CD4-positive, alpha-beta T cell treated with Interleukin-2 at 100 ng/mL for 4 hours (primary cell): ENCODE measurements at places on chromosomes 16 and 17.

DNA sequence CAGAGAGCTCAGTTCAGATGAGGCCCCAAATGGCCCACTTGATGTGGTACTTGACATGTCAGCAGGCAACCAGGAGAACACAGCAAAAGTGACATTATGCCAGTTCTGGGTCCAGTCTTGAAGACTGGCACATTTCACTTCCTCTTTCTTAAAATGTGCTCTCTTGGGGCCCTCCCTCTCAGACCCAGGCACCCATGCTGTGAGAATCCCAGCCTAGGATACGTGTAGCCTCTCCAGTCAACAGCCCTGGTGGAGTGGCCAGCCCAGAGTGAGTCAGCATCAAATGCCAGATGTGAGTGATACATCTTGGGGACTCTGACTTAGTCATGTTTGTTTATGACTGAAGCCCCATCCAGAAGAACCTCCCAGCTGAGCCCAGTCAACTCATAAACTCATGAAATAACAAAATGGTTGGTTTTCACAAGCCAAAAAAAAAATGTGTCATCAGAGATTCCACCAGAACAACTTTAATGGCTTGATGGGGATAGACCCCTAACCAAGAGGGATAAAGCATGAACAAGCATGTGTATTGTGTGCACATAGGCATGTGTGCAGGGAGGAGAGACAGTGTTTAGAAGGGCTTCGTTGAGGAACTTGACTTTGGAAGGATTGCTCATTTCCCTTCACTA, 82.5 kb upstream of the TNRC6C start:
- DNase-seq: peak; percentile 51

DNA sequence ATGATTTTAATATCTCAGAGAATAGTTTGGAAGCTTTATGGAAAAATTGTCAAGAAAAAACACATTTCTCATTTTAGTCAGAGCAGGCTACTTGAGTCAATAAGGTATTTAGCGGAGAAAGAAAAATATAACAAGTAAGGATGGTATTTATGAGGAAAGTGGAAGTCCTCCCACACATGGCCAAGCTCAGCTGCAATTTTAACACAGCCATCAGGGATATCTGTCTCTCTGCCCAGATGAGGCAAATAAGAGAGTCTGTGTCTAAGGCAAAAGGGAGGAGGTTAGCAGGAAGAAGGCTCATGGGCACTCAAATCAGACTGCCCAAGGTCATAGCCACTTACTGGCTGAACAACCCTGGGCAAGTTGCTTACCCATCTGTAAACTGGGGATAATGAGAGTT, 5.2 kb upstream of the CMTM2 start:
- DNase-seq: no peak

DNA sequence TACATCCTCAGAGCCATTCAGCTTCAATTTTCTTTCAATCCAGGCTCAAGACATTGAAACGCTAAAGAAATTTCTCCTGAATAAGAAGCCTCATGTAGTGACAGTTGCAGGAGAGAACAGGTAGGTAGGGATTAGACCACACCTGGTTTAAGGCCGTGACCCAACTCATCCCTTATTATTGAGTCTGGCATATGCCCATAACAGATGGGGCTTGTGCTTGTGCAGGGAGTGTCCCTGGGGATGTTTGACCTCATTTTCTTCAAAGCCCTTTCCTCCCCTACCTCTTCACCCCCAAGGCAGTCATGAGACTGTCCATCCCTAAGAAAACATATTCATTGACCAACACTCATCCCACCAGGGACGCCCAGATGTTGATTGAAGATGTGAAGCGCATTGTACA, 24.3 kb downstream of the SUPT6H start:
- no peak for DNase-seq

DNA sequence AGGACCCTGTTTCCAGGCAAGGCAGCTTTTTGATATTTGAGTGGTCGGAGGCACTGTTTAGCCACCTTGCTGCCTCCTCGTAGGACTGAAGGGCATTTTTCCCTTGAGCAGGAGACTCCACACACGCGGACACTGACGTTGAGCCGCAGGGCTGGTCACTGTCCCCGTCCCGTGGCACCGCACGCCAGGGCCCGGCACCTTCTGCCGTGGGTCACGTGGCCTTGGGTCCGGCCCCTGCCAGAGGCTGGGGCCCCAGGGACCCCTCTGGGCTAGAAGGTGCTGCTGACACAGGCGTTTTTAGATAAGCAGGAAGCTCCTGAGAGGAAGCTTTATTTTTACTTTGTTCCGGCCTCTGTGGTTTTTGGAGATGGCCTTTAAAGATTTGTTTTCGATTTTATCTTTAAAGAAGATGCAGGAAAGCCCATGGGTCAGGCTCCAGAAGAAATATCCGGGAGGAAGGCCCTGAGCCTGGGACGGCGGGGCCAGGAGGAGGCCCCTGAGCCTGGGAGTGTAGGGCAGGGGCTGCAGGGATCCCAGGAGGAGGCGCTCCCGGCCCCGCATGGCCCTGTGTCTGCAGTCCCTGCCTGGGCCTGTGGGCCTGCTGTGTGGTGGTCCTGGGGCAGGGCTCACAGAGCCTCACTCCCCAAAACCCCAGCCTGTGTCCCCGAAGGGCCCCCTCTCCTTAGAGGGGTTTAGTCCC, 30.5 kb upstream of the GNG13 start:
- no peak for DNase-seq

GRCh38 chr16:23968176-23968575, 132.4 kb downstream of the PRKCB start:
- DNase-seq: no peak

- no peak for DNase-seq
Measured at GRCh38 chr16:30526137-30526822, at the start of gene ZNF768. TSS of gene ZNF768 (minus strand) at chr16:30526566. CDS start at chr16:30526413, 153 bp downstream.

GRCh38 chr17:57924677-57925076, 30.5 kb downstream of the CUEDC1 start:
- no peak for DNase-seq

GRCh38 chr16:1159973-1160772, 7.3 kb downstream of the CACNA1H start:
- DNase-seq: no peak

DNA sequence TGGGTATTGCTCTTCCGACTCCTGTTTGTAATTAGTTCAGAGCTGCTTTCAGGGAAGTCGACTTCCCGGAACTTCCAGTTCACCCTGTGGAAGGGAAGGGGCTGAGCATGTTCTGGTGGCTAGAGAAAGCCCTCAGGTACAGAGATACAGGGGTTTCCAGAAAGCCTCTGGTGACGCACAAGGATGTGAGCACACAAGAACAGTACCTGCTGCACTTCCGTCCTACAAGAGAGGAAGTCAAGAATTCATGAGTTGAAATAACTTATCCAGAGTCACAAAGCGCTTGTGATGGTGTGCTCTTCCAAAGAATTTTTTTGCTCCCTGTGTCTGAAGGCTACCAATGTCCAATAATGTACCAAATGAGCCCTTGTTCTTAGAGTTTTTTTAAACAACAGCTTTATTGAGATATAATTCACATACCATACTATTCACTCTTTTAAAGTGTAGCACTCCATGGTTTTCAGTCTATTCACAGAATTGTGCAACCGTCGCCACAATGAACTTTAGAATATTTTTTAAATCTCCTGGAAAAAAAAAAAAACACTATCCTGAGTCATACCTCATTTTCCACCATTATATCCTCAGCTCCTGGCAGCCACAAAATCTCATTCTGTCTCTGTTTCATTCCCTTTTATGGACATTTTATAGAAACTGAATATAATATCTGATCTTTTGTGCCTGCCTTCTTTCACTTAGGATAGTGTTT, 327.6 kb downstream of the CDH13 start:
- DNase-seq: no peak

- DNase-seq: peak; percentile 65
Measured at GRCh38 chr16:22353191-22353919, 21.1 kb downstream of the CDR2 start.

- DNase-seq: peak; percentile 40
Measured at GRCh38 chr17:75181608-75182318, 996 bp downstream of the SUMO2 start.

DNA sequence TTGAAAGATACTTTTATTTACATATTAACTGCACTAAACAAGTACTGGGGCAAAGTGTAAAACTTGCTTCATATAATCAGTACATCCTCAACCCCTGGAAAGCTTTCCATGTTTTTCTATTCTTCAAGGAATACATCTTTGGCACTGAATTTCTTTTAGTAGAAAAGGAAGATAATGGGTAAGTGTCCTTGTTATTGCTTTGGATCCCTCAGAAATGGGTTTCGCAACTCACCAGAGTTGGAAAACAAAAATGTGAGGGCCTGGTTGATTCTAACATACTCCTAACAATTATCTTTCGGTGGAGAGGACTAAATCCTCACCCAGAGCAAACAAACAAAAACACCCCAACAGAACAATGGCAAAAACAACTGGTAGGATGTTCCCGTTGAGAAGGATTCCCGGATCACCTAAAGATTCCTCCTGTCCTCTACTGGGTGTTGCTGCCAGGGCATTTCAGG, 120.4 kb downstream of the PARN start:
- no peak for DNase-seq

DNA sequence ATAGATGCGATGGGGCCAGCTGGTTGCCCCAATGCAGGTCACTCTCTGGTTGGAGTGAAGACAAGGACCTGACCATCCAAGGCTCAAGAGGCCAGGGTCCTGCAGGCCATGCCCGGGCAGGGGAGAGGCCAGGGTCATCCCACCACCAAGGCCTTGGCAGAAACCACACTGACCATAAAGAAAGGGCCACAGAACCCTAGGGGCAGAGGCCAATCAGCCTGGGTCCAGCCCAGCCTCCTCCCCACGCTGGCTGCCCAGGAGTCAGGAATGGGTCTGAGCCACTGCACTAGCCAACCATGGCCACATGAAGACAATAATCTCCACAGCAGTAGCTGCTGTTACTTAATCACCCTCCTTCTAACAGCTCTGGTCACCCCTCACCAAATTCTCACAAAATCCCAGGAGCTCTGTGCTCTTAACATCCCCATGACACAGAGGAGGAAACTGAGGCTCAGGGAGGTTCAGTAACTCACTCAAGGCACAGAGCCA, 10.2 kb upstream of the BCAR1 start:
- DNase-seq: no peak

GRCh38 chr16:87860553-87861299, 8.6 kb downstream of the SLC7A5 start:
- DNase-seq: peak; percentile 20

DNA sequence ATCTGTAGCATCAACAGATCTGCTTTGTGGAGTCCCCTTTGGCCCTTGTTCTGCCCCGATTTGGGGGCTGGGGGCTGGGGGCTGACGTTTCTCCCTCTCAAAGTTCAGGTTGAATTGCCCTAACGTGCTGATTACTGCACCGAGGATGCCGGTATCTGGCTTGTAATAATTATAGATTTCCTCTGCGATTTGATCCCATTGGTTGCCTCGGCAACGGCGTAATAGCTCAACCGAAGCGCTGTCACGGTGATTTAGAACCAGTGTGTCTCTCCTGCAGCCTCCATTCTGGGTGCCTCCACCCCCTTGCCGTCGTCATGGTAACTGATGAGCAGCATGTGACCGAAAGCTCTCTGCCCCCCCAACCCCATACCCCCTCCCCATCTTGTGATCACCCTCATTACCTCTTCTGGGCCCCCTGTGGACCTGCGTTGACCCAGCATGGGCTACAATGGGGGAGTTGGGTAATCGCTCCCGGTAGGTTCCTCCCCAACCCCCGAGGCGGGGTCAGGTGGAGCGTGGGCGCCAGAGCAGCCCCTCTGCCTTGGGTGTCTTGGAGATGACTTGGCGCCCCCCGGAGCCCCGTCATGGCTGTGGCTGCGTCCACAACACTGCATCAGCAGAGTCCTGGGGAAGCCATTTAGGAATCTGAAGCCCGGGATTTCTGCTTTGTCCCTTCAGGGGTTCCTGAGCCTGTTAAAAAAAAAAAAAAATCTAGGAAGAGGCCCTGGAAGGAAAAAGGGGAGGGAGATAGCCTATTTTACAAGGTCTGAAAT, 38.4 kb downstream of the ABAT start:
- DNase-seq: no peak

GRCh38 chr16:74625500-74626350, 18.8 kb upstream of the GLG1 start:
- DNase-seq: no peak

- no peak for DNase-seq
Measured at GRCh38 chr17:50830994-50831393, 4.4 kb upstream of the WFIKKN2 start.

DNA sequence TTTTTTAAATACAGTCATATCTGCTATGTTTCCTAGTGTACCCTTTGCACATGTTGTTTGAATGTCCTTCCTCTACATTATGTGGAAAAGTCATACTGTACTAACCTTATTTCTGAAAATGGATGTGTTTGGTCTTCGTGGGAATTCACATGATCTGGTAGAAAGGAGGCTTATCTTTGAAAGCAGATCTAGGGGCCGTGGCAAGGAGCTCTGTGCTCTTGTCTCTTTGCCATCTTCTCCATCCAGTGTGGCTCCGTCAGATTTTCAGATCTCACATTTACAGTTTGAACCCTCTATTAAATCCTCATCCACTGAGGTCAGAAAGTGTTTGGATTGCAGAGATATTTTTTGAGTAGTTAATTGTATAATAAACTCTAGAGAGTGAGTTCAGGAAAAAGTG, 32.9 kb downstream of the MAP2K4 start:
- DNase-seq: no peak

GRCh38 chr16:30786115-30786935, 680 bp downstream of the ZNF629 start:
- DNase-seq: no peak

DNA sequence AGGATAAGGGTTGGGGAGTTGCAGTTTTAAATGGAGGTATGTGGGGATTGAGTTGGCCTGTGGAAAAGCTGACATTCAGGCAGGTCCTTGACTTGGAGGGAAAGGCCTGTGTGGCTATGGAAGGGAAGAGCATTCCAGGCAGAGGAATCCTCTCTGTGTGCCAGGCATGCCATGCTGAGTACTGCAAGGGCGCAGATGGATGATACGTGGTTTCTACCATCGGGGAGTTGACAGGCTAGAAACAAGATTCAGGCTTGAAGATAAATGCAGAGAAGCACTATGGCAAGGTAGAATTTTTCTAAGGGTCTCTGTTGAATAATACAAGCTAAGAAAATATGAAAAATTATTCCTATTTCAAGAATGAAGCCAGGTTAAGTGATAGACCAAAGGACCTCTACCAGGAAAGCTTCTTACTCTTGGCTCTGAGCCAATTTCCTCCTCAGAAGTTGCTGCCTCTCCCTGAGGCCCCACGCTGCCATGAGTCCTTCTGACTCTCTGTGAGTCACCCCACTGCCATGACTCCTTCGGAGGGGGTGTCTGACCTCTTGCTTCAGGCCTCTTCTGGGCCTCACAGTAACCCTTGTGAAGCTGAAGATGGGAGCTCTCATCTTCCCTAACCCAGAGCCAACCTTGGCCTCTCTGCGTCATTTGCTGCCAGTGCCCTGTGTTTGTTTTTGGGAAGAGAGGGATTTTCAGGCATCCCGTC, 75.8 kb downstream of the WNT3 start:
- no peak for DNase-seq

GRCh38 chr17:57935833-57936807, 19.1 kb downstream of the CUEDC1 start:
- DNase-seq: no peak

DNA sequence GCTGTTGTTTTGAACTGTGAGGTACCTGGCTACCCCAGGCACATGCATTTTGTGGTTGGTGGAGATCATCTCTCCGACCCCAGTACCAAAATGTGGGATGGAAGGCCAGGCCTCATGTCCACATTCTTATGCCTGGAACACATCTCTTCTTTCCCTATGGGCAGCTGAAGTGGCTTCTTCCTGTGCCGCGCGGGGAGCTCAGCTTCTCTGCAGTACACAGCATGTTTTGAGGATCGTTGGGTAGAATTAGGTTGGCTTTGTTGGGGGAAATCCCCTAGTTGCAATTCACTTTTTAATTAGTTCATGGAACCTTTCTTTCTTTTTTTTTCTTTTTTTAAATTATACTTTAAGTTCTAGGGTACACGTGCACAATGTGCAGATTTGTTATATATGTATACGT, 242.1 kb downstream of the MSI2 start:
- DNase-seq: no peak
